ENCODE measurements at places on chromosomes 7 and 10.

GRCh38 chr10:10902951-10903350, 114.7 kb upstream of the CELF2 start:
- DNase-seq: peak; percentile 18

GRCh38 chr10:124378881-124379471, 39.7 kb downstream of the OAT start:
- peak; percentile 77 for DNase-seq

GRCh38 chr10:95537542-95537927, 23.6 kb downstream of the SORBS1 start:
- no peak for DNase-seq

- no peak for DNase-seq
These were observed 81.1 kb upstream of the PRKG1 start for GRCh38 chr10:50992972-50993766.

GRCh38 chr7:4479367-4480039, 202.6 kb upstream of the FOXK1 start:
- DNase-seq: peak; percentile 74

DNA sequence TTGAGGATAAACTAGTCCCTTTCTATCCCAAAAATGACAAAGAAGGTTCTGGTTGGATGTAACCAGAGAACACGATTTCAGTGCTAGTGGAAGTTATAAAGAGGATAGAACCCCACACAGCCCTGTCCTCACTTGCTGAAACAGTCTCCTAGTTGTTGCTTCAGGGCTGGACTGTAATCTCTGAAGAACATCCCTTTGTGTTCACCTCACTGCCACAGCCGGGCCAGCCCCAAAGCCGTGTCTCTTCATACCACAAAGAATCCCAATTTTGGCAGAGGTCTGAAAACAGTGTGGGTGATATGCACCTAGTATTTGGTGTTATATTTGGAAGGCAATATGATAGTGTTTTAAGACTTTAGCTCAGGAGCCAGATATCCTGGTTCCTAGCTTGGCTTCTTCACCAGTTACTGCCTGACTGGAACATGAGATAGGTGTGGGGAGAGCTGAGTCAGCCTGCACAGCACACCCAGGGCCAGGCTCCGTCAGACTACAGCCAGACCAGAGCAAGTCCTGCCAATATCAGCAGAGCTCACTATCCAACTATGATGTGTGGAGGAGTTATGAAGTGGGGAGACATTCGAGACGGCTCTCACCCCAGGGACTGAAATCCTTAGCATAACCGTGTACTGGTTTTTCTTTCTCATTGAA, 21.2 kb downstream of the CYP3A4 start:
- peak; percentile 72 for DNase-seq

- no peak for DNase-seq
These were observed 186.0 kb upstream of the PRPS1L1 start for GRCh38 chr7:18213652-18214051.
